Stimulated activated CD8-positive, alpha-beta memory T cell treated with anti-CD3 and anti-CD28 coated beads, Interleukin-15, amount 100 ng/mL, for 4 hours (primary cell): ENCODE measurements at places on chromosomes 4 and X.

- peak; percentile 67 for DNase-seq
Measured at GRCh38 chr4:663438-664428, 10.3 kb downstream of the ATP5ME start.

DNA sequence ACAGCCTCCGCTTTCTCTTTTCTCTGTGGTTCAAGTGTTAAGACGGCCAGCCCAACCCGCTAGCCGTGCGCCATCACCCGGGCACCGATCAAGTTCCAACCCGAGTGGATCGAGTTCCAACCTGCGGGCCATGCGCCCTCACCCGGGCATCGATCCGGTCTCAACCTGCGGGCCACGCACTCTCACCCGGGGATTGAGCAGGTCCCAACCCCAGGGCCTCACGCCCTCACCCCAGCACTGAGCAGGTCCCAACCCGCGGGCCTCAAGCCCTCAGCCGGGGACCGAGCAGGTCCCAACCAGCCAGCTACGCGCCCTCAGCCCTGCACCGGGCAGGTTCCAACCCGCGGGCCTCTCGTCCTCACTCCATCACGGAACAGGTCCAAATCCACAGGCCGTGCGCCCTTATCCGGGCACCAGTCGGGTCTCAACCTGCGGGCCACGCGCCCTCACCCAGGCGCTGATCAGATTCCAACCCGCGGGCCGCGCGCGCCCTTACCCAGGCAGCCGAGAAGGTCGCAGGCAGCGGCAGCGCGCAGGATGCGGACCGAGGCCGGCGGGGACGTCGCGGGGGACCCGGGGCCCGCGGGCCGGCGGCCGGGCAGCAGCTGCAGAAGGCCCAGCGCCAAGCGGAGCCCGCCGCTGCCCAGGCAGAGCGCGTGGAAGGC is 443 bp downstream of the GPR143 start:
- DNase-seq, result no peak

DNA sequence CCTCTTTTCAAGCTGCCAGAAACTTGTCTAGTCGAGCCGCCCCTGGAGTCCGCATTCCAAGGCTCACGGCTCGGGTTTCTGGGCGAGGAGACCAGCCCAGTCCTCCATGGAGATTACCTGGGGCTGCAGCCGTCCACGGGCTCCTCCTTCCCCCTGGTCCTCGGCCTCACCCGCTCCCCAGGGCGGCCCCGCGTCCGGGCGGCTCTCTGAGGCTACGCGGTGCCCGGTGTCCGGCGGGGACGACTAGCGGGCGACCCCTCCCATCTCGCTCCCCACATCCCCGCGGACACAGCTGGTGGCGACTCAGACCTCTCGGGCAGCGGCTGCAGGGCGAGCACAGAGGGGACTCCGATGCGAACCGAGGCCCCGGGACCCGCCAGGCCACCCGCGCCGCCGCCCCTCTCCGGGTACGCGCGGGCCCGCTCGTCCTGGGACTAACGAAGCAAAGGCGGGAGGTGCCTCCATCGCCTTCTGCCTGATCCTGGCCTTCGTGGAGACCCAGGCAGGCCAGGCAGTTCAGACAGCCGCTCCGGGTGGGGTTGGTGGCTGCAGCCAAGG is 159.4 kb downstream of the TRAM1L1 start:
- DNase-seq, result no peak

- no peak for DNase-seq
Measured at GRCh38 chr4:186826006-186826405, 102.3 kb upstream of the FAT1 start.

GRCh38 chr4:89258506-89258905 is 49.1 kb downstream of the GPRIN3 start:
- no peak for DNase-seq

GRCh38 chrX:16125520-16126149 is 2.3 kb downstream of the GRPR start:
- DNase-seq, result no peak

GRCh38 chr4:108054025-108054638 is 64.4 kb downstream of the HADH start:
- no peak for DNase-seq
